ENCODE measurements at places on chromosomes 13 and 19.

DNA sequence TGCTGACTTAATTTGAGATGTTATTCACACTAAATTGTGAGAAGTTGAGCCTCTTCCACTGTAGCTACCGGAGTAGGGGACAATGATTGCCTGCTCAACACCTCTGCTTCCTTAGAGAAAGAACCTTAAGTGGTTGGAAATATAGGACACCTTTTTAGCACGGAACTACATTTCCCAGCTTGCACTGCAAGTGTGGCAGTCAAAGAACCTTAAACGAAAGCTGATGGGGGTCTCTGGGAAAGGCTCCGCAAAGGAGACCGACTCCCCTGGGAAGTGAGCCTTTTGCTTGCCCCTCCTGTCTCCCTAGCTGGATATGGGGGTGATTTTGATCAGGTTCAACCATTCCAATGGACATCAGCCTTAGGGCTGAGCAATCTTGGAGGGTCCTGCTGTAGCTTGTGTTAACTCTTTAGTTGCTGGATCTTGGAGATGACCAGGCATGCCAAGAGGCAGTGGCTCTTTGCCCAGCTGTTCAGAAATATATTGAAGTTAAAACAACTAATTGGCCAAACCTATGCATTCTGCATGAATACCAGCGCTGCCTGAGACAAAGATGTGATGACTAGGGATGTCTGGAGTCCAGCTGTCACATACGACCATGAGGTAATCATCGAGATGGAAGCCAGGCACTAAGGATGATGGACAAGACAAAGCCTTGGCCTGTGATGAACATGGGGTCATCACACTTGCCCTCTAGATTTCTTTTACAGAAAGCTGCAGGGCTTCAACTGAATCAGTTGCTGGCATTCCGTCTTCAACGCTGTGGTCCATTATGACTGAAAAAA is 286.5 kb downstream of the FOXO1 start:
- no peak for DNase-seq

DNA sequence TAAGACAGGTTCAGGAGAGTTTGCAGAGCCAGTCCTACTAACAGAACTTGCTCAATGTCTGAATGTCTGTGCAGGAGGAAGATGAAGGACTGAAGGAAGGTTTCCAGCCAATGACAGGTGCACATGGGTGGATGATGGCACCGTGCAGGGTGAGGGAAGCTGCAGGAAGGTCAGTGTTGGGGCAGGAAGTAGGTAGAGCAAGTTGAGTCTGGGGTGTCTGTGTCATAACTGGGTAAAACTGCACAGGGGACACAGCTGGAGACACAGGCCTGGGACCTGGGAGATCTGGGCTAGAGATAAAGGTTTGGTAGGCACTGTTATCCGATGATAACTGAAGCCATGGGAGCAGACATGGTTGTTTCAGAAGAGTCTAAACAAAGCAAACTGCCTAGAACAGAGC is 116.9 kb downstream of the USP12 start:
- DNase-seq, result no peak

GRCh38 chr19:55406826-55407549 is 600 bp downstream of the UBE2S start:
- no peak for DNase-seq

- no peak for DNase-seq
Observed at GRCh38 chr19:38737921-38738737, 6.1 kb downstream of the CAPN12 start.

GRCh38 chr13:90068658-90069057 is 1278.8 kb upstream of the MIR17HG start:
- no peak for DNase-seq

DNA sequence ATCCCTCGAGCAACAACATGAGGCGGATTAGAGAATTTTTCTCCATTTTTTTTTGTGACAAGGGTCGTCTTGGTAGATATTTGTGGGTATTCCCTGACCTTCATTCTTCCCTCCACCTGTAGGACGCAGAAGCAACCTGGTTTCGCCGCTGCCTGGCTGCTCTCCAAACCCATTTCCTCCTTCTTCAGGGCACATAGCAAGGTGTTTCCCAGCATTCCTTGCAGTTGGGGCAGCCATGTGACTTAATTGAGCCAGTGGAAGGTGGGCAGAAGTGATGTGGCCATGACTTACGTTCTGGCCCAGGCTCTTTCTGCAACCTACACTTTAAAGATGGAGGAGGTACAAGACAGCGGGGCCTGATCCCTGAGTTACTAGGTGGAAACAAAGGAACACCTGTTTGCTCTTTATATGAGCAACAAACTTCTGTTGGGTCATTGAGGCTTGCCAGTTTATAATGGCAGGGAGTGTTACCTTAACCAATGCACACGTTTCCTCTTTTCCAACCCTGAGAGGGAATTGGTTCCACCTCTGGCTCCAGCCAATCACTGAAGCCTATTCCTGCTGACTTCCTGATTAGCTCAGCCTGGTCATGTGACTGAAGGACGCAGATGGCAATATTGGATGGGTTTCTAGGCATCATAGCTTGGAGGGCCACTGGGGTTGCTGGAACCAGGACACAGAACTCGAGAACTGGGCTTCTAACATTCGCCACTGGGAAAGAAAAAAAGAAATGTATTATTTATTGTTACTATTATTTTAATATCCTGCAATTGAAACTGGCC is 30.8 kb upstream of the ZNRF4 start:
- no peak for DNase-seq

DNA sequence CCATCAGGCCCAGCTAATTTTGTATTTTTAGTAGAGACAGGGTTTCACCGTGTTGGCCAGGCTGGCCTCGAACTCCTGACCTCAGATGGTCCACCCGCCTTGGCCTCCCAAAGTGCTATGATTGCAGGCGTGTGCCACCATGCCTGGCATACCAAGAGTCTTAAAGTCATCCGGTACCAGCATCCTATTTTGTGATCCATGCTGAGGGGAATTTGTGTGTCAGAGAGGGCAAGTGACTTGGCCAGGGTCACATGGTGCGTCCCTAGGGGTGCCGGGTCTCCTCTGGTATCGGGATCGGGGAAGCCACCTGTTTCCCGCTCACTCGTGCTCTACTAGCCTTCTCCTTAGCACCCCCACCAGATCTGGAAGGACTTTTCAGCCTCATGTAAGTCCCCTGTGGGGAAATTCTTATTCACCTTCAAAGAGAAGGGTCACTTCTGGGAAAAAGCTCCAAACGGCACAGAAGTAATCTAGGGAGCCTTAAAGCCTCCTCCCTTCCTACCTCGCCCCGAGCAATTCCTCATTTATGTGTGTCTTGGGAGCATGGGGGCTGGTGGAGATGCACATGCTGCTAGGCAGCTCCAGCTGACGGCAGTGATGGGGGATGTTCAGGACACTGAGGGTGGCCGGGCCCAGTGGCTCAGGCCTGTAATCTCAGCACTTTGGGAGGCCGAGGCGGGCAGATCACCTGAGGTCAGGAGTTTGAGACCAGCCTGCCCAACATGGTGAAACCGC is 6.1 kb upstream of the ANKLE1 start:
- DNase-seq, result no peak

DNA sequence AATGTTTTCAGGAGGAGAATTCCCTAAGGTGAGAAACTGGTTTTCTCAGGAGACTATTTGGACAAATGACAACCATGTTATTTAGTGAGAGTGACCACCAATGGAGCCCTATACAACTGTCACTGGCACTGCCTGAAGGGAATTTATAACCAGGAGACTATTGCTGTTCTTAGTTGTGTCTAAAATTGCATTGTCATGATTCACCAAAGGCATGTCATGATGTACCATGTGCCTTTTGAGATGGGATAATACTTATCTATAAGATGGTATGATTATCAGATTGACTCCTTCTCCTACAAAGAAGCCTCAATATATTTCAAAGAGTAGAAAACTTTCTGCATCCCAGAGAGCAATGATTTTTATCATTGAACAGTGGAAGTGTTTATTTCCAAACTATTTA is 739.4 kb upstream of the GPC6 start:
- no peak for DNase-seq

DNA sequence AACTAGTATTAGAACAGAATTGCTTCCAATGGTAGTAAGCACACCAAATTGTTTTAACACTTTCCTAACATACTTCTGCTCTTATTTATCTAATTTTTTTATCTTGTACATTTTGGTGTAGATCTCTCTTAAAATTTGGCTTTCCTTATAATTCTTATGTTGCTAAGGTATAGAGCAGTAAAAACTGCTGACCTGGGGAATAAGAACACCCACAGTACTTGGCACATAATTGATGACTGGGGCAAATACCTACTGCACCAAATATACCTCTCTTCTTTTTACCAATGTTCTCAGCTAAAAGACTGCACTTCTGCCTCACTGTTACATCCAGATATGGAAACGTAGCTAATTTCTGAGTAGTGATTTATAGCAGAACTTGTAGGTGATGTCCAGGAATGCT is 642.2 kb downstream of the LIG4 start:
- no peak for DNase-seq
